Right forelimb (tissue), 1 donor: ENCODE measurements at places on chromosomes 5 and 9.

DNA sequence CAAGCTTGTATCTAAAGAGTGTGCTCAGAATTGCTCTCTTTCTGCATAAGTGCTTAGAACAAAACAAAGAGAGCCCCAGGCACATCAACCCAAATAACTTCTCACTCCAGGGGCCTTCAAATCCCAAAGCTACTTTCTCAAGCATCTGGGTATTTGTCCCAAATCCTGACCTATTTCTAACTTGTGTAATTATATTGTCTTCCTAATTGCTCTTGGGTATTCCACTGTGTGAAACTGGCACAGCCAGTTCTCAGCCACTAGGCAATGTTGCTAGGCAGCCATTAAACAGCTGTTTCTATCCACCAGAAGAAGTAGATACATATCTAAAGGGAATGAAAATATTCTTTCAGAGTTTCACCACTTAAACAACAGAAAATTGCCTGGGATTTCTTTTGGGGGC, 198.8 kb downstream of the PRELID2 start:
- DNase-seq: no peak

DNA sequence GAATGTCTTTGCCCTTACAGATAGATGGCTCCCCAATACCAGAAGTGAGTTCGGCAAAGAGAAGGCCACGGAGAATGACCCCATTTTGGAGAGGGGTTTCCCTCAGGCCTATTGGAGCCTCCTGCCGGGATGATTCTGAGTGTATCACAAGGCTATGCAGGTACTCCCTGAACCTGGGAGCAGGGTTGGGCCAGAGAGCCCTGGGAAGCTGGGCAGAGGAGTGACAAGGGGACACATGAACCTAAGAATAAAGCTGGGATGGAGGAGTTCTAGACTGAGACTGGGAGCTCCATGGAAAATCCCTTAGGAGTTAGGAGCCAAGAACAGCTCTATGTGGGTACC, 433 bp downstream of the LEAP2 start:
- no peak for DNase-seq

GRCh38 chr9:90098408-90098807, 493.6 kb downstream of the GADD45G start:
- DNase-seq: no peak

DNA sequence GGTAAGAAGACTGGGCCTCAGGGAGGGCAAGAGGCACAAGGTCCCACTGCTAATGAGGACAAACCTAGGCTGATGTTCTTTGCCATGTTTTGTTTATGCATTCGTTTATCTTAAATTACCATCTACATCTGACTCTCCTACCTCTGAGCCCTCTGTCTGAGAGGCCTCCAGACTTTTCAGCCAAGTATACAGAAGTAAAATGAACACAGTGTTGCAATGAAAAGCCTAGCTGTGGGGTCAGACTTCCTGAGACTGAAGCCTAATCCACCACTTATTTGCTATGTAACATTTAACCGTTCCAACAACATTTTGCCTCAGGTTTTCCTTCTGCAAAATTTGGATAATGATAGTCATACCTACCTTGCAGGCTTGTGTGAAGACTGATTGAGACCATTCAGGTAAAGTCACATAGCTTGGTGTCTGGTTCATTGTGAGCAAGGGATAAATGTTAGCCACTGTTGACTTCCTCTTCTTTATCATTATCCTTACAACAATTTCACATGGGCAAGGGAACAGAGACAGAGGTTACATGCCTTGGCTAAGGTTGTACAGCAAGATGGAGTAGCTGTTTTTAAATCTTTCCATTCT, 374.9 kb upstream of the CLINT1 start:
- no peak for DNase-seq

DNA sequence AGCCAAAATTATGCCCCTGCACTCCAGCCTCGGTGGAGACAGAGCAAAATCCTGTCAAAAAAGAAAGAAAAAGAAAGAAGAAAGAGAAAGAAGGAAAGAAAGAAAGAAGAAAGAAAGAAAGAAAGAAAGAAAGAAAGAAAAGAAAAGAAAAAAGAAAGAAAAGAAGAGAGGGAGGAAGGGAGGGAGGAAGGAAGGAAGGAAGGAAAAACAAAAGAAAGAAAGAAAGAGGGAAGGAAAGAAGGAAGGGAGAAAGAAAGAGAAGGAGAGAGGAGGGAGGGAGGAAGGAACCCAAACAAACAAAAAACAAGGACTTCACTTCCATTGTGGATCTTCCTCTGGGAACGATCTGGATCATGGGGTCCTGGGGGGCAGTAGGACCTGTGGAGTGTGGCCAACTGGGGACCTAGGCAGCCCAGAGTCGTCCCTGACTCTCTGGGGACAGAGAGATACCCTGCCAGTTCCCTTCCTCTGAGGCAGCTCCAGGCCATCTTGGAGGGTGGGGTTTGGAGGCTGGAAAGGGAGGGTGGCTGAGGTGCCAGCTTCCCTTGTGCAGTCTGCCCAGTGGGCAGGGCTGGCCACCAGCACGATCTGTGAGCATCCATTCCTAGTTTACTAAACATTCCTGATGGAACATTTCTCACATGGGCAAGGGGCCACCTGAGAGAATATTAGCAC, 216.8 kb downstream of the PAX5 start:
- DNase-seq: no peak

- DNase-seq: no peak
Observed at GRCh38 chr5:146644831-146645230, 128.8 kb upstream of the GPR151 start.

- DNase-seq: no peak
Observed at GRCh38 chr5:30874241-30875034, 319.0 kb upstream of the CDH6 start.

- DNase-seq: no peak
Observed at GRCh38 chr5:108507631-108508030, 125.7 kb upstream of the FBXL17 start.

GRCh38 chr9:34254141-34254913, 74.7 kb downstream of the KIF24 start:
- no peak for DNase-seq

DNA sequence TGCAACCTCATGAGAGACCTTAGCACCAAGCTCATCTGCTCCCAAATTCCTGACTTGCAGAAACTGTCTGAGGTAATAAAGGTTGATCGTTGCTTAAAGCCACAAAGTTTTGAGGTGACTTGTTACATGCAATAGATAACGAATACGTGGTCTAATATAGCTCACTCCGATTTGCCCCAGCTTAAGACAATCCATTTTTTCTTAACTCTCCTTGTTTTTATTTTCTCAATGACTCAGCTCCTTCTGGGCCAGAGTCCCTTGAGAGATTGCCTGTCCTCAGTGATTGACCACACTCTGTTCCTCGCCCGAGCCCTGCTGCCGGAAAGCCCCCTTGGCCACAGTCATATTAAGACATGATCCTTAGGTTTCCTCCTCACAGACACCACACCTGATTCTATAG, 63.7 kb upstream of the FANCC start:
- DNase-seq: no peak

DNA sequence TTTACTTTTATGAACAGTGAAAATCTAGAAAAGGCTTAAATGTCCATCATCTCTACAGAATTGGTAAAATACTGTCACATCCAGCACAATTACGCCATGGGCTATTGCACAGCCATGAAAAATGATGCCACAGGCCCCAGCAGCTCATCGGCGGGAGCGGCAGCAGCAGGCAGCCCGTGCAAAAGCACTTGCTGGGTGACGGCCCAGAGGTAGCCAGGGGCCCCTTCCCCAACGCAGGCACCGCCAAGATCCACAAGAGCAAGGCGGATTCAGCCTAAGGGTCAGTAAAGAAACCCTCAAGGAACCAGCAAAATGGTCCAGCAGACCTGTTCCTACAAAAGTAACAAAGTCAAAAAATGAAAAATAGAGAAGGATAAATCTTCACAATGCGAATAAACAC, 272.7 kb downstream of the AGTPBP1 start:
- DNase-seq: no peak

DNA sequence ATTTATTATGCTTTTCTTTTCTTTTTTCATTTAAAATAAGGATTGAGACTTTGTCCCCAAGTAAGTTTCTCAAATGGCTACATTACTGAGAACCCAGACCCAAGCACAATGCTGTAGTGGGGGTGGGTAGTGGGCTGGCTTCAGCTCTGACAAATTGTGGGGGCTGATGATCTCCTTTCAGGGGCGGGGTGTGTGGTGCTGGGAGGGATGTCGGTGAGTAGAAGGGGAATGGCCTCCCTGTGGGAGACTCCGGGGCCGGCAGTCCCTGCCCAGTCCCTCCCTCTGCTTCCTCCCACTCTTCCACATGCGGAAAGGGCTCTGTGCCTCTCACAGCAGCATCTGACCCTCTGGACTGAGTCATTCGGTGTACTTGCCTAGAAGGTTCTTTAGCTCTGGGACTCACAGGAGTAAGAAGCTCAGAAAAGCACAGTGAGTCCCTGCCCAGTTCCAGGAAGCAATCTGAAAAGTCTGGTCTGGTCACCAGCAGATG, 14.3 kb downstream of the CD180 start:
- DNase-seq: peak; percentile 52
